ENCODE measurements at places on chromosomes 2 and 18.
A peak's percentile ranks its signal among the peaks of the same experiment; 100 is the strongest.

DNA sequence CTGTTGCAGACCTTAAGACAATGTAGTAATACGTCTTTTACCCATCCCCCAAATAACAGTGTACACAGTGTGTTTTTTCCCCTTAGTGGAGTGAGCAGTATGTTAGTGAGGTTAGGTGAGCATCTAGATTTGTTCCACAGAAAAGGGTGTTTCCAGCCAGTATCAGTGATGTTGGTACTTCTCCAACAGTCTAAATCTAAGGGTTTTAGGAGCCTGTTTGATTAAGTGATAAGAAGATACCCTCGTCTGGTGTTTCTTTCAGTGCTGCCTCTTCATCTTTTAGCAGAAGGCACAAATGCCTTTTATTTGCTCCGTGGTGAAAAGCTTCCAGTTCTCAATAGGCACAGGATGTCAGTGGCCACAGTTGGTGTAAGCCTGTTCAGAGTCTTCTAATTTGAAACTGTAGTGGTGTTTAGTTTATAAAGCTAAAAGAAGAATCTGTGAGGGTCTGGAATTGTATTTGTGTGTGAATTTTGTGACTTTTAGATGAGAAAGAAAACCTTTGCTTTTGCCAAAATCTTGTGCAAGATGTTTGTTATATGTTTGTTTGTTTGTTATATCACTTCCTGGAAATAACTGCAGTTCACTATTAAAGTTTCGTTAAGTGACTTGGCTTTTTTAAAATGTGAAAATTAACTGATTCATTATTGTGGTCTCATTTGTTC is 71.2 kb downstream of the MAP4K4 start:
- no peak for DNase-seq

- DNase-seq, result no peak
Measured at GRCh38 chr2:132617989-132618388, 52.0 kb downstream of the LYPD1 start.

GRCh38 chr2:158822193-158822592 is 27.1 kb downstream of the DAPL1 start:
- no peak for DNase-seq

GRCh38 chr18:29154758-29155725 is 978.1 kb upstream of the CDH2 start:
- no peak for DNase-seq

DNA sequence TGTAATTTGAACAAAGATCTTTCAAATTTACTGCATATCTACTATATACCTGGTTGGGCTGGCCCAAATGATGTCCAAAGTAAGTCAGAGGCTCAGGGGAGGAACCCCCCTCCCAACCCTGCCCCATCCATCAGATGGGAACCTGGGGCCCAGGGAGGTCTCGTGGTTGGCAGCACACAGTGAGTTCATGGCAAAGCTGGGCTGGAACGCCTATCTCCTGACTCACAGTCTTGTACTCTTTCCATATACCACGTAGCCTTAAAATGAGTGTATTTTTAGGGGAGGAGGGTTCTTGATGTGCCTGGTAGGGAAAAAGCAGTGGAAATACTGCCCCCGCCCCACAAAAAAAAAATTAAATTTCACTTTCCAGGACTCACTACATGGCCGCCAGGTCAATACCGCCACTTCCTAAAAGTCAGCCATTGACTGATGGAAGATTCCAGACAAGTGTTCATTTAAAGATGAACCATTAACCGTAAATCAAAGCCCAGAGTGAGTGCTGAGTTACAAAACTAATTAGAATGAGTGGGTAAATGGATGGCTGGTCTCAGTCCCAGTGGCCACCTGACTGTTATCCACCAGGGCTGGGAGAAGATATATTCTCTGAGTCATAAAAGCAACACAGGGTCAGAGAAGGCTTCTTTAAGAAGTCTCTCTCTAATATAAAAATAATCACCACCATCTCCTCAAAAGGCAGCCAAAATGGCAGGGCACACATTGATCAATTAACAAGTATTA is 80.5 kb downstream of the ZBTB7C start:
- no peak for DNase-seq

DNA sequence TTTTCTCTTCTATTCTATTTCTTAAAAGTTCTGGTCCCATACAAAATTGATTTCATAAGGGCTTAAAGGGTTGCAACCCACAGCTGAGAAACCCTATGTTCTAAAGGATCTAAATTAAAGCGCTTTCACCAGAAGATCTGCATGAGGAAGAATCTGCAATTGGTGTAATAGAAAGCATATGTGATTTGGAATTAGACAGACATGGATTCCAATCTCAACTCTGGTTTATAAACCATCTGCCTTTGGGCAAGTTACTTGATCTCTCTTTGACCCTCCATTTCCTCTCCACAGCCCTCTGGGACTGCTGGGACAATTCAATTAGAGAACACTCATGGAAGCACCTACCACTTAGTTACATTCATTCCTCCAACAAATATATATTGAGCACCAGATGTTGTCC is 178.7 kb downstream of the ANTXR1 start:
- DNase-seq, result no peak

- DNase-seq, result no peak
Measured at GRCh38 chr2:46812361-46813019, 103.1 kb downstream of the MCFD2 start.

GRCh38 chr2:47907039-47907781 is 912 bp upstream of the FBXO11 start:
- peak; percentile 17 for DNase-seq

GRCh38 chr2:224816816-224817215 is 100.7 kb upstream of the CCDC195 start:
- no peak for DNase-seq

DNA sequence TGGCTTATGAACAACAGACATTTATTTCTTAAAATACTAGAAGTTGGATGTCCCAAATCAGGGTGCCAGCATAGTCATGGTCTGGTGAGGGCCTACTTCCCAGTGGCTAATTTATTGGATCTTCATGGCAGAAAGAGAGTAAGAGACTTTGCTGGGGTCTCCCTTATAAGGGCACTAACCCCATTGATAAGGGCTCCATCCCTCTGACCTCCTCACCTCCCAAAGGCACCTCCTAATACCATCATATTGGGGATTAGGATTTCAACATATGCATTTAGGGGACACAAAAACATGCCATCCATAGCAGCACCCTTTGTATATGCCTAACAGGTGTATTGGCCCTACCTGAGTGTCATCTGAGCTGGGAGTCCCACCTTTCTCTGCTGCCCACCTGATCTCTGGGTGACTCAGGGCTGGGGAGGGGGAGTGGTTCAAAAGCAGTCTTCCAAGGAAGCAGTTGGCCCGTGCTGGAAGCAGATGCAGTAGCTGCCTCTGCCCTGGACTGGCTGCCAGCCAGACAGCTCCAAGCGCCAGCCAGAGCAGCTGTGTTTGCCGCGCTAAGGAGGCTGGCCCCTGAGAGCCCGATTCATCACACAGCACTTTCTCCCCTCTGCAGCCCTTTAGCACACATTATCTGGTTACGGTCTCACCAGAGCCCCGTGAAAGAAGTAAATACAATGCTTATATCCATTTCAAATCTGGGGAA is 84.6 kb downstream of the SMAD7 start:
- no peak for DNase-seq

- DNase-seq, result no peak
Measured at GRCh38 chr2:151716721-151717120, 17.6 kb downstream of the NEB start.

DNA sequence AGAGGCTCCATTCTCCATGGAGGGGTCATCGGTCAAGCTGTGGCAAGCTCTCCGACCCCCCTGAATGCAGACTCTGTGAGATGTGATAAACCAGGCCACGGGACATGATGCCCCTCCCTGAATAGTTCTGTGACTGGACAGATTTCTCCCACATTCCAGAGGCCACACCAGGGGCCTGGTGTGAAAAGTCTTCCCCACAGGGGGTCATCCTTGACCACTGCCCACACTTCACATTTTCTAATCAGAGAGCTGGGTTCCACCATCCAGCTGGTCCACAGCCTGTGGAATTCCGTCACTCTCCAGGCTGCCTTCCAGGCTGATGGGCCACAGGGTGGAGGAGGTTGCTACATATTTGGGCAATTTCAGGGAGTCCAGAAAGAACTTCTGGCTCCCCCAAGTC is 51.3 kb upstream of the CYRIA start:
- no peak for DNase-seq
